ENCODE measurements at places on chromosomes 13 and 19.
A peak's percentile ranks its signal among the peaks of the same experiment; 100 is the strongest.

DNA sequence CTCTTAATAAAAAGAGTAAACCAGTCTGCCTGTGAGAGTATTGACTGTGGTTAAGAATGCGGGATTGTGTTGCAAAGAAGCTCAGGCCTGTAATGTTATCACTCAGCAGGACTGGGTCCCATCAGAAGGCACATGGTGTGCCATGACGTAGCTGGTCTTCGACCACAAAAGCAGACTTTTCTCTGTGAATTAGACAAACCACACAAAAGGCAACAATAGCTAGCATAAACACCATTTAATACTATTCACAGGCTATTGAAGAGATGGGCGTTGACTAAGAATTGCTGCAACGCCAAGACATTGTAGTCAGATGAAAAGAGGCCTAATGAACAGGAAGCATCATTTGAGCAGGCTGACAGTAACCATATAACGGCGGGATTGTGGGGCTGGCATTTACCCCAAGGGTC is 235.6 kb upstream of the SOX21 start:
- no peak for DNase-seq

DNA sequence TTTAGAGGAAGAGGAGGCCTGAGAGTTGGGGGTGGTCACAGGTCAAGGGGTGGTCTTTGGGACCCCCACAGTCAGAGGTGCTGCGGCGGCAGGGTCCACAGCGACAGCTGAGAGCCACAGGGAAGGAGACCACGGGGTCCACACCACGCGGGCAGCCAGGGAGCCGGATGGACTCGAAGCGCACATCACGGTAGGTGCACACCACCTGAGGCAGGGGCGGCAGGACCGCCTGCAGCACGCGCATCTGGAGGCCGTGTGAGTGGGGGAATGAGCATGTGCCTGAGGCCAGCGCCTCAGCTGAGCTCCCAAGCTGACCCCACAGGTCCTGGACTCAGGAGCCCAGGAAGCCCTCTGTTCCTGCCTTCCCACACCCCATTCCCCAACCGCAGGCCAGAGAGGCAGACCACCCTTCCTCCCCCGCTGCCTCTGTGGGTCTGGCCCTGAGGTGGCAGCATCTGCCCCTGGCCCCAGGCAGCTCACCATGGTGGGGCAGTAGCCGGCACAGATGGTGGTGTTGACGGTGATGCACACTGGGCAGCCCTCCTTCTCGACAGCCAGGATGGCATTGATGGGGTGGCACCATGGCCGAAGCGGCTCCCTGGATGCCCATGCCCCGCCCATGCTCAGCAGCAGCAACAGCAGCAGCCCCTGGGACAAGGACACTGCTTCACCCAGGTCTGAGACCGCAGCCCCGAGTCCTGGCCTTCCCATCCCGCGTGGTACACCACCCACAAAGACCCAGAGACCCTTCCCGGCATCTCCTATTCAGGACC is 638 bp downstream of the LHB start:
- DNase-seq = no peak

DNA sequence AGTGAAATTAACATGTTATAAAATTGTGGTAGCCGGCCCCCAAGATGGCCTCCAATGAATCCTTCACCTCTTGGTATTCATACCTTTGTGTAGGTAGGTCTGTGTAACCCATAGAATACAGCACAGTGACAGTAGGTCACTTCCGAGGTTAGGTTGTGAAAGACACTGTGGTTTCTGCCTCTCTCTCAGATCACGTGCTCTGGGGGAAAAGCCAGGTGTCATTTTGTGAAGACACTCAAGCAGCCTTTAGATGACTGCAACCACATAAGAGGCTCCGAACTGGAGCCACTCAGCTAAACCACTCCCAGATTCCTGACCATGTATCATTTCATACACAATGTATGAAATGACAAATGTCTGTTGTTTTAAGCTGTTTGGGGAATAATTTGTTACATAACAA is 9.8 kb upstream of the USPL1 start:
- peak; percentile 22 for DNase-seq

DNA sequence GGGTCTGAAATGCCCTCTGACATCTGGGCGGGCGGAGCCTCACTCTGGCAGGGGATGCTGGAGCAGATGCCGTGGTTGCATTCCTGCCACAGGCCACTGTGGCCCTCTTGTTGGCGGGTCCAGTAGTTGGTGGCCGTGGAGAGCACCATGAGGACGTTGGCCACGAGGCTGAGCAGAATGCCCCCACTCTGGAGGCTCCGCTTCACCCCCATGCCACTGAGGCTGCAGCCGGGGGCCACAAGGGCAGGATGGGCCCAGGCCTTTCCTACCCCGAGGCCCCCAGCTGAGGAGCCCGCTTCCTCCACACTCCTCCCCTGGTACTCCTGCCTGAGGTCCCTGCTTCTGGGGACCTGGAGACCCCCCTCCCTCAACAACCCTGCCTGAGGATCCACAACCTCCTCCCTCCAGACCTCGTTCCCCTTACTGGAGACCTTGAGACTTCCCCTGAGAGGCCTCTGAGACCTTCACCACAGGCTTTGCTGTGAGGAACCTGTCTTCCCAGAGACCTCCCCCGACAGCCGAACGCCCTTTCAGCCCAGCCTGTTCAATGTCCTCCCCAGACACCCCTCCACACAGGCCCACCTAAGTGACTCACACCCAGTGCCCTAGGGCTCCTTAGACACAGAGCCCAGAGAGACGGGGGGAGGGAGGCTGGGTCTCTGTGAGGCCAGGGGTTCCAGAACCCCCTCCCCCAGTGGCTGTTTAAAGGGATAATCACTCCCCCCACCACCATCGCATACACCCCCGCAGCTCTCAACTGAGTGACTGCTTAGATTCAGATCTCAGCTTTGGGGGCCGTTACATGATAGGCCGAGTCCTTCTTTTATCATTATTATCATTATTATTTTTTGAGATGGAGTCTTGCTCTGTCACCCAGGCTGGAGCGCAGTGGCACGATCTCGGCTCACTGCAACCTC is at the start of gene CLDND2:
Gene CLDND2 (minus strand): TSS at position 638 of the 917 bp plus-strand sequence. CDS start 426 bp downstream, at position 212.
- peak; percentile 27 for DNase-seq

DNA sequence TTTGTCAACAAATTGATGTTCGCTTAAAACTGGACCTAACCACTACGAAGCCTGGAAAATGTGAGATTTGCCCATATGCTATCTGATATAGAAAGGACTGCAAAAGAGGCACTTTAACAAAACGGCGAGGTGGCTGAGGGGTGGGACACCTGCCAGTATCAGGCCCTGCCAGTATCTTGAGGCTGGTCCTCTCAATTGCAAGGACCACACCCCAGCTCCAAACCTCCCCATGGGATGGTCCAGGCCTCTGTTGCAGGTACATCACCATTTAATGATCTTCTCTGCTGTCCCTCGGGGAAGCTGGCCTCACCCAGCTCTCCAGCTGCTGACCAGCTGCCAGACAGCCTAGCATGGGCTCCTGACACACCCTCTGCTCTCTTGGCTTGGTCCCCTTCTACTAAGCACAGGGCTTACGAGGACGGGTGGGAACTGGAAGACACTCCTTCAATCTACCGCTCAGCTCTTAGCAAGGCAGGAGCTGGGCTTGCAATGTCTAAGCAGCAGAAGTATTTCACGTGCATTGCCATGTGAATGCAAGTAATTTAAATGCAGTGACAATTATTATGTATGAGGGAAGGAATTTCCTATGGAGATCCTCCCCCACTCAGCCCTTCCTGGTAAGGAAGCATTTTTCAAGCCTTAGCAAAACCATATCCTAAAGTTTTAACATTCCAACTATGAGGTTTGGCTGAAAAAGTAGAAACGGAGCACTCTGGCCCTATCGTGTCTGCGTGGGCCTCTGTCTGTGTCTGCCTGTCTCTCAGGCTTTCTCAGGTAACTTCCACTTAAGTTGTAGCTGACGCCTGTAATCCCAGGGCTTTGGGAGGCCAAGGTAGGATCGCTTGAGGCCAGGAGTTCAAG is 63.9 kb downstream of the LATS2 start:
- no peak for DNase-seq

Measured in MV-4-11 (cell line).